ENCODE measurements at places on chromosomes 2 and 18.

GRCh38 chr2:3025261-3025660 is 352.4 kb downstream of the EIPR1 start:
- no peak for DNase-seq

DNA sequence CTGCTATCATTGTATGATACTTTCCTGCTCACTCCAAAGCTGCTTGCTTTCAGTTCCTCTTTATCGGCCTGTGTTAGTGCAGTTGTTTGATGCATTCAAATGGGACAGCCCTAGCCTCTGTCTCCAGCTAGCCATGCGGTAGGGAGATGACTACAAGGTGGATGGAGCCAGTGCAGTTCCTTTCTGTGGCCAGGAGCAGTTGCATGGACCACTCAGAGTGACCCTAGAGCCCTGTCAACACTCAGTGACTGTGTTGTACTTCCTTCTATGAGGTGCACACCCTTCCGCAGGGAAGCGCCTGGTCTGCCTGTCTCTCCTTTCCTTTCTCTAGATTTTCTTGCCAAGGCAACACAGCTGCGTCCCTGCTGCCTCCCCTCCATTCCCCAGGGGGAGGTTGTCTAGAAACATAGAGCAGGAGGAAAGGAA is 33.8 kb downstream of the KCNS3 start:
- DNase-seq, result no peak

GRCh38 chr2:173146590-173146989 is 70.9 kb downstream of the MAP3K20 start:
- peak; percentile 58 for DNase-seq

DNA sequence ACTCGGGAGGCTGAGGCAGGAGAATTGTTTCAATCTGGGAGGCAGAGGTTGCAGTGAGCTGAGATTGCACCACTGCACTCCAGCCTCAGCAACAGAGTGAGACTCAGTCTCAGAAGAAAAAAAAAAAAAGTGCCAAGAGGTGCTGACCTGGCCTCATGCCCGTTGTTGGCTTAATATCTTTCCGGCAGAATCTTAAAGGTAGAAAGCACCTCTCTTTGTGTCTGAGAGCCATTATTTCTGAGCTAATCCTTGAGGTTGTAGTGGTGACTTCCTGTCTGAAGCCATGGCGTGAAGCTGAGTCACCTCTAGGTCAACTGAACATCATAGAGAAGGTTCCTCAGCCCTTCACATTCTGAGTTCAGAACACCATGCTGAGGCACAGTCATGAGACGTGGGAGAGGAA is 60.4 kb downstream of the WDSUB1 start:
- peak; percentile 21 for DNase-seq

GRCh38 chr2:48417856-48418838 is 111.8 kb upstream of the STON1 start:
- DNase-seq, result no peak

- DNase-seq, result no peak
Observed at GRCh38 chr2:174957050-174957449, 48.1 kb downstream of the CHN1 start.

GRCh38 chr2:217247476-217247875 is 387.6 kb upstream of the TNP1 start:
- no peak for DNase-seq

DNA sequence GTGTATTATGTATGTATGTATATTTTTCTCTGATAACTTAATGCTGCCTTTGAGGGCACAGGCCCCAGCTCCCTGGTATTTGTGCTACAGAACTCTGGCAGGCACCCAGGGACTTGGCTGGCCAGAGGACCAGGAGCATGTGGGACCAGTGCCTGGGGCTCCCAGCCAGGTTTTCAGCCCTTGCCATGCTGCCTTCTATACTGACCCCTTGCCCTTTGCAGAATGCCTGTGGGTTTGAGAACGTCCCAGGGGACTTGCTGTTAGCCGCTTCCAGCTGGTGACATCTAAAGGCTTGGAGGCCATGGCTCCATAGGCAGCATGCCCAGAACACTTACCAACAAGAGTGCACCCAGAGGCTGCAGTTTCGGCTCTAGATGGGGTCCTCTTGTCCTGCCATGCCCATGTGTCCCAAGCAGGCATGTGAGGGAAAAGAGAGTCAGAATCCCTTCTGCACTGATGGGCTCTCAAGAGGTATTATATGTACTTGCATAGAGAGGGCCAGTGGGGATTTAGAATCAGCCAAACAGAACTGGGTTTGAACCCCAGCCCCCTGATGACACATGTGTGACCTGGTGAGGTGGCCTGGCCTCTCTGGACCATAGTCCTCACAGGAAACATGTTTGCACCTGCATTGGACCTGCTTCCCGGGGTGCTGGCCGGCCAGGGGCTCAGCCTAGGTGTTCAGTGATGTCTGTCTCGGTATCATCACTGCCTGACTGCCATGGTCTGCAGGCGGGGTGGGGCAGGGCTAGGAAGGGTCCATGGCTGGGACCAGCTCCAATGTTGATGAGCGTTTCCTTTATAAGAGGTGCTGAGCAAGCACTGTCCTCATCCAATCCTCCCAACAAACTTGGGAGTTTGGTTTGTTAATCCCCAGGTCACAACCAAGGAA is 119.2 kb upstream of the FHL2 start:
- DNase-seq, result peak; percentile 28

DNA sequence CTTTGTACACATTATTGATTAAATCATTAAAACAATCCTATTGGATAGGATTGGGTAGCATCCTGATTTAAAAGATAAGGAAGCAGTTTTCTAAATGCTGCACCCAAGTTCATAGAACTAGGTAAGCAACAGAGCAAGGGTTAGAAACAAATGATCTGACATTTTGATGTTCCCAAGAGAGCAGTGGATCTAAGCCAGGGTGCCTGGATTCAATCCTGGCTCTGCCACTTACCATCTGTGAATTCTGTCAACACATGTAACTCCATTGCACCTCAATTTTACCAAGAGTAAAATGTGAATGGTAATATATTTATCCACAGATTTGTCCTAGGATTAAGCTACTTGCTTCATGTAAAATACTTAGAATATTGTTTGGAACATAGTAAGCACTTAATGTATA is 982.6 kb upstream of the FANCL start:
- no peak for DNase-seq

GRCh38 chr2:57597940-57598339 is 448.7 kb upstream of the VRK2 start:
- no peak for DNase-seq

DNA sequence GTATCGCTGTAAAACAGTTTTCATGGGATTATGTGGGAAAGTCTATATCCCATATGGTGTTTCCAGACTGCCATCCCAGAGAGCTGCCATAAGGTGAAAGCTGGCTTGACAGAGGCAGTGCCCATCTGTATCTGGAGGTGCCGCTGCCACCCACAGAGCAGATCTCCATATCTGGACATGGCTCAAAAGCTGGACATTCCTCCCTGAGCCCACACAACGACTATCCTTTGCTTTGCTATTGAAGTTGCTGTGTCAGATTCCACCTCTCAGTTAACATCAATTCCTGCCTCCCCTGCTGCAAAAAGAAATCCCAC is 55.2 kb downstream of the RND3 start:
- DNase-seq, result no peak

DNA sequence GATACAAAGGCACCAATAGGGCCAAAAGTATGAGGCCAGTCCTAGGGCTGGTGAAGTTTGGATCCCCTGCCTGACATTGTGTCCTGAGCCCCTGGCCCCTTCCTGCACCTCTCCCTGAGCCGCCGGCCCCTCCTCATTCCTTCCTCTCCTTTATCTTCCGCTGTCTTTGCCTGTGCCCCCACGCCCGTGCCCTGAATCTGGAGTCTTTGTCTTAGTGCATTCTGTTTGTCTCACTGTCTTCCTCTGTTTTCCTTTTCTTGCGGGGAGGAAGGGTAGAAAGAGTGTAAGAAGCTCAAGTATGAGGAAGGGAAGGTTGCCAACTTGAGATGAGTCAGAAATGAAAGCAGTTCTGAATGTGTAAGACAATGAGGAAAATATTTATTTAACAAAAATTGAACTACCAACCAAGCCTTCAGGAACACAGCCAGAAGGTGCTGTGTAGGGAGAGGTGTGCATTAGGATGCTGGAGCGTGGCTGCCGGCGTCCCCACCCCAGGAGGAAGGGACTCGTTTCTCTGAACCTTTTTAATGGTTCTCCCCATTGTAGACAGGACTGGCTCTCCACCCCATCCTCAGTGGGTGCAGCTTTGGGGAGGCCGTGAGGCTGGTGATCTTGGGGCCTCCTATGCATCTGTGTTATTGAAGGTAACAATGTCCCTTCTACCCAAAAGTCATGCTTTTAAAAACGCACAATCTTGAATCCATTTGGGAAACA is 133.1 kb downstream of the NEDD4L start:
- DNase-seq, result peak; percentile 95

DNA sequence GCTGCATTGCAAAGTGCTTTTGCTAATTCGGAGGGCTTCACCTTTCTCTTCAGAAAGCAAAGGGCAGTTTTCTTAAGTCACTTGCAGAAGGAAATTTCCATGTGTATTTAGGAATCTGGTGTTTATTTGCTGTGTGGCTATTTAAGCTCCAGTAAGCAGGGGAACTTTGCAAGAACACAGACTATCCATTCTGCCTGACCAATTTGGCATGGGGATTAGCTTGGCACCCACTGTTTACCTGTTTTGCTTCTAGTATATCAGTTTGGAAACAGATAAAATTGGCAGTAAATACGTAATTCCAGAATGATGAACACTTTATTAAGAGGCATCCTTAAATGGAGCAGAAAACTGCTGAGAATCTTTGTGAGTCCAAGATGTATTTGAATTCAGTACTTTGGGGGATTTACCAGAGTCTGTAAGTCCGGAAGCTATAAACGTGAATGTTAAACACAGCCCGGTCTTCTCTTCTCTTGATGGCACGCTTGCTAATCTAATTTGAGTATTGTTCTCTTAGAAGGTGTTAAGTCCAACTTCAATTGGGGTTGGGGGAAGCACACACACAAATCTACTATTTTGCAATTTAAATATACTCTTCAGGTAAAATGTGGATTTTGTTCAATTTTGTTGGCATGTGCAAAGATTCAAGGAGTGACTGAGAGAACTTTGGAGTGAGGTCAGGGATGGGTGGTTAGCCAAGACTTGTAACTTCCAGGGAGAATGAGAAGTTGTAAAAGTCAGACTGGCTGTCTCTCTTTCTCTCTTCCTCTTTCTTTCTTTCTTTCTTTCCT is 650 bp downstream of the ACKR3 start:
- DNase-seq, result no peak

- peak; percentile 20 for DNase-seq
Observed at GRCh38 chr18:49161627-49162026, 210.9 kb upstream of the SMAD7 start.

GRCh38 chr2:133844214-133844892 is 276.1 kb upstream of the NCKAP5 start:
- DNase-seq, result peak; percentile 83

- no peak for DNase-seq
Observed at GRCh38 chr18:78813936-78814710, 165.5 kb upstream of the SALL3 start.

DNA sequence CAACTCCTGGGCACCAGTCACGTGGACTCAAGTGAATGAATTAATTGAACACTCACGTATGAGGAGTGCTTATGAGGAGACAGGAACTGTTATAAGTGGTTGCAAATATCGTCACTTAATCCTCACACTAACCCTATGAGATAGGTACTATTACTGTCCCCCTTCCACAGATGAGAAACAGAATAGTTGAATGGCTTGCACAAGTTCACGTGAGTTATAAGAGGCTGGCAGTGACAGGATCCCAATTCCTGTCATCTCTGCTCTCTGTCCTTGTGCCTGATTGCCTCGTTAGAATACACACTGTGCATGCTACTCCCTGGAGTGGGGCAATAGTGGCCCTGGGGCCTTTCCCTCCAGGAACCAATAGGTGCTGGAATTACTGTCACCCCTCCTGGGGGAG is 253.5 kb downstream of the DYSF start:
- no peak for DNase-seq

- no peak for DNase-seq
Observed at GRCh38 chr2:44547718-44548117, 186.0 kb downstream of the CAMKMT start.

DNA sequence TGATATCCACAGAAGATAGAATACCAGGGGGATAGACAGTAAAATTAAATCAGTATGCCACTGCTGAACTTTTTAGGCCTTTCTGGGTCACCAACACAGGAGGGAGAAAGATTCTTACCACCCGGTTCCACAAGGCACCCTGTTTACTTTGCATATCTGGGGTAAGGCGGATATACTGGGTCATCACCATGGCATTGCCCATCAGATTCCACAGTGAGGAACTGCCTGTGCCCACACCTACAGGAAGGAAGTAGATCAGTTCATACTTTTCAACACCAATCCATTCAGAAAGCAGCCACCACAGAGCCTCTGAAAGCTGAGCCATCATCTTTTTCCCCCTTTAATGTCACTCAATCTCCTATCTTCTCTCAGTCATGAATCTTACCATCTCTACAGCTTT is 2.0 kb downstream of the LMAN2L start:
- DNase-seq, result no peak

DNA sequence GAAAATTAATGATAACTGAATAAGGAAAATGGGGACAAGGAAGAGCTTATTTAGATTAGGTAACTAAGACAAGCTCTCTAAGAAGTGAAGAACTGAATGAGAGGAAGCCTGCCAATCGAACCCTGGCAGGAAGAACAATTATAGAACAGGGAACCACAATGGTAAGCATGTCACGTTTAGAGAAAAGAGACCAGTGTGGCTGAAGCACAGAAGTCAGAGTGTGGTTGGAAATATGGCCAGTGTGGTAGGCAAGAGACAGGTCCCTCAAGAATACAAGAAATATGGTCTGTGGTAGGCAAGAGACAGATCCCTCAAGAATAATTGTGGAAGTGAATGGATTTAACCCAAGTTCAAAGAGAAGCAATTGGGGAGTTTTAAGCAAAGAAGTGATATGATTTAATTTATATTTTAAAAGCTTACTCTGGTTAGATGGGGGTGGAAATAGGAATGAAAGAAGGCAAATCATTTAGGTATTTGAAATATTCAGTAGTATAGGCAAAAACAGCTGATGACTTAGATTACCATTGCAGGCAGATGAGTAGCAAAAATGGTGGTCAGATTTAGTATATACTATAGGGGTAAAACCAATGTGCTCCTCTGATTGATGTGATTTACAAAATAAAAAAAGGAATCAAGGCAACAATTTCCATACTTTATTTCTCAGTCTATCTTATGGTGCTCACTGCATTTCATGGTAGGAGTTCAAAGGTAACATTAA is 38.8 kb upstream of the ERMN start:
- peak; percentile 7 for DNase-seq

GRCh38 chr2:144083211-144083610 is 436.7 kb downstream of the ZEB2 start:
- DNase-seq, result peak; percentile 86

GRCh38 chr18:79203017-79203605 is 133.9 kb downstream of the ATP9B start:
- peak; percentile 3 for DNase-seq

All from fibroblast of skin of right quadriceps (primary cell).